ENCODE measurements at places on chromosomes 2 and 18.

DNA sequence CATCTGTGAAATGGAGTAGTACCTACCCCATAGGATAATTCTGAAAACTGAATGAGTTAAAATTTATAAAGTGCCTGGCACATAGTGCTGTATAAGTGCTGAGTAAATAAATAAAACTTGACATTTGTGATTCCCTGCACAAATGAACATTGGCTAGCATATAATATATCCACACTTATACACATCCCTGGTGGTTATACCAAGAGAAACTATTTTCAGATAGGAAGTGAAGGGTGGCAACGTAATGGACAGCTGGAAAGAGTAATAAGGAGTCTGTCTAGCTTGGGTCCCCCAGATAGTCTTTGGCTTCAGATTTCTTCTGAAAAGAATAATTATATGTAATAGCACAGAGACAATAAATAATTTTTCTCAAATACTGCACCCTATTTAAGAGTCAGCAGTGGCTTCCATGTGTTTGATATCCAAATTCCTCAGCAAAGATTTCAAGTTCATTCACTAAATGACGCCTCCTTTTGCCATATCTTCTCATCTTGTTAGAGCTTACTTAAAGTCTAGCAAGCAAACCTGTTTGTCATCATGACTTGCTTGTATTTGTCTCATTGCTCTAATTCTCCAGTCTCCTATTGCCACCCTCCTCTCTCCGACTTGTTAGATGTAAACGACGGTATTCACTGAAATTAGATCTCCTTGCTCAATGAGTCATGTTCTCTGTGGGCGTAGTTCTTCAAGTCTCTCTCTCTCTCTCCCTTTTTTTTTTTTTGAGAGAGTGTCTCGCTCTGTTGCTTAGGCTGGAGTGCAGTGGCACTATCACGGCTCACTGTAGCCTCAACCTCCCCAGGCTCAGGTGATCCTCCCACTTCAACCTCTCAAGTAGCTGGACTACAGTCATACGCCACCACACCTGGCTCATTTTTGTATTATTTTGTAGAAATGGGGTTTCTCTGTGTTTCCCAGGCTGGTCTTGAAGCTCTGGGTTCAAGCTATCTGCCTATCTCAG is 8.7 kb upstream of the ADGRF3 start:
- no peak for DNase-seq

- DNase-seq, result no peak
These were observed 48.6 kb downstream of the KIAA2012 start for GRCh38 chr2:202121532-202122162.

DNA sequence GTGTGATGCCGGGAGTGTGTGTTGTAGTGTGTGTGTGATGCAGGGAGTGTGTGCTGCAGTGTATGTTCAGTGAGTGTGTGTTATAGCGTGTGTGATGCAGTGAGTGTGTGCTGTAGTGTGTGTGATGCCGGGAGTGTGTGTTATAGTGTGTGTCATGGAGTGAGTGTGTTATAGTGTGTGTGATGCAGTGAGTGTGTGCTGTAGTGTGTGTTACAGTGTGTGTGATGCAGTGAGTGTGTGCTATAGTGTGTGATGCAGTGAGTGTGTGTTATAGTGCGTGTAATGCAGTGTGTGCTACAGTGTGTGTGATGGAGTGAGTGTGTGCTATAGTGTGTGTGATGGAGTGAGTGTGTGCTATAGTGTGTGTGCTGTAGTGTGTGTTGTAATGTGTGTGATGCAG is 182.1 kb upstream of the SOX11 start:
- no peak for DNase-seq

- DNase-seq, result no peak
These were observed 5.0 kb downstream of the MREG start for GRCh38 chr2:216008387-216008786.

DNA sequence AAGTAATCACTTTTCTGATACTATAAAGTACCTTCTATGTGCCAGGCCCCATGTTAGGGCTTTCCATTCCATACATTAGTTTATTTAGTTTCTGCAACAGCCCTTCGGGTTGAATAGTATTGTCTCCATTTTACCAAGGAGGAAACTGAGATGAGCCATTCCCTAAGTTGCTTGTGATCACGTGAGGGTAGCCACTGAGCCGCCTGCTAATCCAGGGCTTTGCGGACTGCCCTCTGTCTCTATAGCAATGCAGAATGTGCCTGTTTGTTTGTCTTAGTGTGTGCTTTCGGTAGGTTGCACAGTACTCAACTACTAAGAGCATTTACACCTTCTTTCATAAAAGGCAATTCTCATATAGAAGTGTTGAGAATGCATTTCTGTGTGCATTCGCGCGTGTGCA is 5.0 kb downstream of the EMILIN2 start:
- DNase-seq, result no peak

GRCh38 chr2:69926849-69927515 is 12.1 kb downstream of the MXD1 start:
- DNase-seq, result no peak

DNA sequence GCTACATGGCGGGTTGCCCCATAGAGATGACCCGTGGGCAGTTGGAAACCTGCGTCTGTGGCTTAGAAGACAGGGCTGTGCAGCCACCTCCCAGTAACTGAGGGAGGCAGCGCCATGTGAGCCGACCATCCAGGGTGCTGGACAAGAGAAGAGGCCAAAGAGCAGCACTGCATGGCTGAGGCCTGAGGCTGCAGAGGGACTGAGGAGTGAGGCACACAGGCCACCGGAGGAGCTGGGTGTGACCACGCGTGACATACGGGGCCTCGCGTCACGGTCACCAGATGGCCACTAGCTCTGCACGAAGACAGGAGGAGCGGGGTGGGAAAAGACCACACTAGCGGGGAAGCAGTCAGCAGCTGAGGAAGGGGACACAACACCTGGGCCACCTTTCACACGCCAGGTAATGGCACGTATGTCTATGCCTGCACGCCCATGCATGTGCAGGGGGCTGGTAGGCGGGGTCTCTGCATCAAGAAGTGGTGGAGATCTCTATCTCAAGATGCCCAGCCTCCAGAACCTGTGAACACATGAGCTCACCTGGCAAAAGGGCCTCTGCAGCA is 61.4 kb downstream of the NDUFA10 start:
- no peak for DNase-seq

DNA sequence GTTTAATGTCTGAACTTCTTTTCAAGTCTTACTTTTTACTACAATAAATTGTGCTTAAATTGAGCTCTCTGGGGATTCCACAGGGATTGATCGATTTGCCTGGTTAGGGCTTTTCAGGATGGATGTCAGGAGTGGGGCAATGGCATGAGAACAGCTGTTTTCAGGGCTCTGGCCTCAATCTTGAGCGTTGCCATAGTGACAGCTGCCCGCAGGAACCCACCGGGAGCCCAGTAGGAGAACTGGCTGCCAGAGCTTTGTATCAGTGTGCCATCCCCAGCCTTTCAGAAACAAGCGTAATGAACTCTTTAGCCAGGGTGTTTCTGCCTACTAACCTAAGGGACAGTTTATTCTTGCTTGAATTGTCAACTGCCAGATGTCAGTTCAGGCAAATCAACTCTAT is 93.5 kb downstream of the GALNT3 start:
- no peak for DNase-seq

GRCh38 chr2:7961550-7961949 is 720.3 kb upstream of the ID2 start:
- no peak for DNase-seq

GRCh38 chr18:41126541-41127235 is 828.3 kb upstream of the PIK3C3 start:
- DNase-seq, result no peak

- DNase-seq, result no peak
These were observed 33.9 kb downstream of the COX7A2L start for GRCh38 chr2:42327125-42327524.

- DNase-seq, result no peak
These were observed 56.6 kb downstream of the UBE2E3 start for GRCh38 chr2:181036848-181037603.

- DNase-seq, result no peak
These were observed 115.9 kb downstream of the ZFP36L2 start for GRCh38 chr2:43110442-43110871.

- DNase-seq, result no peak
These were observed 25.5 kb downstream of the LYPD6 start for GRCh38 chr2:149355716-149356422.

DNA sequence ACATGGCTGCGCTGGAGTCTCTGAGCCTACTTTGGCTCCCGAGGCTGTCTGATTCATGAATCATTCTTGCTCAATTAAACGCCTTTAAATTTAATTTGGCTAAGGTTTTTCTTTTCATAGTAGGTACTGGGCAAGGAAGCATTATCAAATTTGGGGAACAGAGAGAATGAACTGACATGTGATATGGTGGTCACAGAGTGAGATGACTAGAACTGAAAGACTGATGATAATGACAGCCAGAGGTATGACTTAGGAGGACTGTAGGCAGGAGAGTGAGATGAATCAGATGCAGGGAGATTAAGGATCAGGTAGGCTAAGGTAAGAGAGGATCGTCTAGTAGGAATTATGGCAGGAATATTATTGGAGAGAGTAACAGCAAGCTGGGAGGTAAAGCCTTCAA is 40.9 kb upstream of the ST8SIA3 start:
- DNase-seq, result no peak

DNA sequence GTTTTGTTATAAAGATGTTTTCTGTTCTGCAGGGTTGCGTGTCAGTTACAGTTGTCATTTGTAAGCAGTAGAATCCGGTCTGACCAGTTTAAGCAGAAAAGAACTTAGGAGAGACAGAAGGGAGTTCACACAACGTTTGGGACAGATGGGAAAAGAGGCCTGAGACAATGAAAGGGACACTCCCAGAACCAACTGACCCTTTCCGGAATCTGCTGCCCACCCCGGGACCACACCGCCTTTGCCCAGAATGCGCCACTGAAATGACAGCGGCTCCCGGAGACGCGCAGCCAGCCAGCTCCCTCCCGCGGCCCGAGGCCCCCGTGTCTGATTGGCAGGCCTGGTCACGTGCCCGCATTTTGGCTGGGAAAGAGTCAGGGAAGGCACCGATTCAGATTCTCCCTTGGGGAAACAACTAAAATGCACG is 244.6 kb downstream of the BCL2 start:
- DNase-seq, result peak; percentile 62

DNA sequence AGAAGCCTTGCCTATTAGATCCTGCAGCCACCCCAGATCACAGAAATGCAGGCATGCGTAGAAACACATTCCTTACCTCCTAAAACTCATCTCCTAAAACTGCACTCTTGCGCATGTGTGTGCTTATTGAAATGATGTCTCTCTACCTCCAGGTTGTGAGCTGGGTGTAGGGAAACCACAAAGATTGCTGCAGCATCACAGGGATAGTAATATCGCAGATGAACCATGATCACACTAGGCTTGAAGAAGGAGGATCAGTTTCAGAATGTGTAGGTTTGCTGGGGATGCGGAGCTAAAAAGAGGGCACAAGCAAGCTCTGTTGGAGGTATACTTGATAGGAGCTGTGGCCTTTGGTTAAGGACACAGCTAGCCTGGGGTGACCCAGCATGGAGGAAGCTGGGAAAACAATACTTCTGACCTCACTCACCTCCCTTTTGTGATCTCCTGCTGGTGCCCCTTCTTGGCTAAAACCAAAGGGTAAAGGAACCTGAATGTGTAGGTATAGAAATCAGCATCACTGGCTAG is 118.8 kb downstream of the SETBP1 start:
- DNase-seq, result no peak

DNA sequence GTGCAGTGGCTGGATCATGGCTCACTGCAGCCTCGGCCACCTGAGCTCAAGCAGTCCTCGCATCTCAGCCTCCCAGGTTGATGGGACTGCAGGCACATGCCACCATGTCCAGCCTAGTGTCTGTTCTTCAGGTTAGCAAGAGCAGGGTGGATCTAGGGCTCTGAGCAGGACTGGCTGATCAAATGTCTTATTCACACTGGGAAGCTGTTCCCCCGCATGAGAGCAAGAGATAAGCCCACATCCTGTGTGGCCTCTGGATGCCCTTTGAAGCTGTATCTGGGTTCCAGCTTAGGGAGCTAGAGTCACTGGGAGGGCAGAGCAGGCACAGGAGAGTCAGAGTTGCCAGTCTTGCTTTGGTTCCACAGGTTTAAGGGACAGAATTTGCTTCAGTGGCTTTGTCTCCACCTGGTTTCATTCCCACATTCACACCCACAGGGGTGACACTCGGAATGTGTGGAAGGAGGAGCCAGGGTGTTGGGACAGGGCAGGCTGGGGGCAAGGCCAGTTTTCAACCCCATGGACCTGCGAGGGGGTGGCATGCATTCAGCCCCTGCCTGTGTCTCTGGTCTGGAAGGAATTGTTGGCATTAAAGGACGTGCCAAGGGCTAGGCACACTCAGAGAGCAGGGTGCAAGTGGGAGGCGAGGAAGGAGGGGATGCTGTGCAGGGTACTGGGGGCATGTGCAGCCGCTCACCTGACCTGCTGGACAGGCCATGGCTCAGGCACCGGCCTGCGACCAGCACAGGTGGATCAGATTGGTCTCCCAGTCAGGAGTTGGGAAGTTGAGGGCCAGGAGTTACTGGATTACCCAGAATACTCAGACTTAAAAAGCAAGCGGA is 24.5 kb downstream of the PTPN18 start:
- no peak for DNase-seq

DNA sequence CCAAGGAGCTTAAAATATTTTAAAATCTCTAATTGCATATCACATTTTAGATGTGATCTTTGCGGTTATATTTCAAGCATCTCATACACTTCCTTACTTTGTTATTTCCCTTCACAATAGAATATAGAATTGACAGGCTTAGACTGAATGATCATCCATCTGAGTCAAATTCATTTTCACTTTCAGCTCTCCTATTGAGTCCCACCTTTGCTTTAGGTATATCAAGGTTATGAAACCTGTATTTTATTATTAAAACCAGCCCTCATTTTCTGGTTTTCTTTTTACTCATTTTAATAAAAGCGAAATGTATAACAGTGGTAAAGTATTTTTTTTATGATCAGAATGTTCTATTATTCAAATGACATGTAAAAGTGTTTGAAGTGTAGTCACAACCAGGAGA is 162.9 kb upstream of the KYNU start:
- DNase-seq, result no peak

GRCh38 chr2:228527197-228527881 is 345.9 kb upstream of the SPHKAP start:
- no peak for DNase-seq

GRCh38 chr2:187917535-187917934 is 363.3 kb upstream of the TFPI start:
- no peak for DNase-seq

- DNase-seq, result peak; percentile 57
These were observed 19.1 kb downstream of the CAPG start for GRCh38 chr2:85390941-85391669.

DNA sequence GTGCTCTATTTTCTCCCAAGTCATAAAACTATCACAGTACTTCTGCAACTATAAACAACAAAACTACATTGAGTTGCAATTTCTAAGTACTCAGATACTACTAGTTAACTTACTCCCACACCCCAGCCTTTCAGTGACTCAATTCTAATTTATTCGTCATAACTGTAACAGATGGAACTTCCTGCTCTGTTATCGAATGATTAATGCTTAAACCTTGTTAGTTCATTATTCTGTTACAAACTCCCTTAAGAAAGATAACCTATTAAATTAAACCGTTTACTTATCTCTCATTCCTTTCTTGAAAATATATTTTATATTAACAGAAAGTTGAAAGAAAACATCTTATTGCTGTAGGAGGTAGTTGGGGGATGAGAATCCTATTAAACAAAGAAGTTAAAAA is 17.0 kb downstream of the TNFAIP6 start:
- no peak for DNase-seq

GRCh38 chr2:36476411-36476810 is 120.8 kb downstream of the CRIM1 start:
- DNase-seq, result no peak

- DNase-seq, result no peak
These were observed 4.0 kb downstream of the REEP1 start for GRCh38 chr2:86333378-86333777.
